ENCODE measurements at places on chromosomes 4 and X. TPM values are rescaled to one million over a fixed set of nuclear protein-coding genes. Genes with fewer than 3 reads are reported as not detected.

The RBM47 gene
- total RNA-seq, result 64.3 TPM

The USP17L29 gene
- not detected for total RNA-seq

The VCX gene
- total RNA-seq, result not detected

The SSX4B gene
- not detected for total RNA-seq
